ENCODE measurements at places on chromosomes 7 and 10.
A peak's percentile ranks its signal among the peaks of the same experiment; 100 is the strongest.

GRCh38 chr7:28362812-28363211 lies 49.5 kb upstream of the CREB5 start:
- no peak for DNase-seq

DNA sequence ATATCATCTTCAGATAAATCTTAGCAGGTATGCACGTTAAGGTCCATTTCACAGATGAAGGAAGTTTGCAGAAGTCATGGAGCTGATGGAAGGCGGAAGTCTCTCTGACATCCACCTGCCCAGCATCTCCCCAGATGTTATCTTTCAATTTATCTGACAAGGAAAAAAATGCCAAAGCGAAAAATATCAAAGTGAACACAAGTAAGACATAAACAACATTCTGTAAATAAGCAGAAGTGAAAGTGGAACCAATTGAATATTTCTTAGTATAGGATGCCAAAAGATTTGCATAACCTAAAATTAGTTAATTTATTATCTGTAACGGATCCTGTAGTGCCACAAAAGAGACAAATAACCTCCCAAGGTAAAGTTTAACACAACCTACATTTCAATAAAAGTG lies 73.6 kb upstream of the NEBL start:
- DNase-seq = no peak

GRCh38 chr7:124655990-124656389 lies 109.6 kb downstream of the GPR37 start:
- DNase-seq = no peak

GRCh38 chr10:72010234-72010973 lies 46.2 kb downstream of the CHST3 start:
- DNase-seq = peak; percentile 64

DNA sequence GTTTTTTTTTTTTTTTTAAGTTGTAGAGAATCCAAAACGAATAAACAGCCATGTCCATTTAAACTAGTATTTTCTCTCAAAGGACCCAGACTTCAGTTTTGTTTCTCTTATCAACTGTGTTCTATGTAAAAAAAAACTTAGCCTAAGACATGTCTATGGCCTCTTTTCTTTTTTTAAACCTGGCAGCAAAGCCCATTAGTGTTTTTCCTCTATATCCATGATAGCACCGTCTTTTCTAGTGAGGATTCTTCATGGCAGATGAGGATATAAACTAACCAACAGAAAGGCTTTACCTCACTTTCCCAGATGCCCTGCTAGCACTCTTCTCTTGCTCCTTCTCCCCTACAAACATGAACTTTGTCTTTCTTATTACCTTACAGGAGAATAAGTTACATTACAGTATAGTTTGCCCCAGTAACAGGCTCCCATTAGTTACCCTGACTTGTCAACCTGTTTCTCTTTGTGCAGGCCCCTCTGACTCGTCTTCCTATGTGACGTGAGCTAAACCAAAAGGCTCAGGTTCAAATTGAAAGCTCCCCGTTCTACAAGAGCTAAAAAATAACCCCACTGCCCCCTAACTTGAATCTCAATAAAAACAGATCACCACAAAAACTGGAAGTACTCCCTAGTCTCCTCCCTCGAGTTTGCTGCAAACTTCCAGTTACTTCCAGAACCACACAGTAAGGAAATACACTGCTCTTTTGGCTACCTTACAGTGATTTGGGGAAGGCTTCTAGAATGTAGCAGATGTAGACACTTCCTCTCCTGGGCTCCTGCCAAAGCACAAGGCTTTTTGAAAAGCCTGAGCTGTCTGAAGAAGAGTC lies 20.1 kb downstream of the P4HA1 start:
- peak; percentile 70 for DNase-seq

- DNase-seq = peak; percentile 44
These were observed 257.1 kb downstream of the GLI3 start for GRCh38 chr7:41979834-41980307.

DNA sequence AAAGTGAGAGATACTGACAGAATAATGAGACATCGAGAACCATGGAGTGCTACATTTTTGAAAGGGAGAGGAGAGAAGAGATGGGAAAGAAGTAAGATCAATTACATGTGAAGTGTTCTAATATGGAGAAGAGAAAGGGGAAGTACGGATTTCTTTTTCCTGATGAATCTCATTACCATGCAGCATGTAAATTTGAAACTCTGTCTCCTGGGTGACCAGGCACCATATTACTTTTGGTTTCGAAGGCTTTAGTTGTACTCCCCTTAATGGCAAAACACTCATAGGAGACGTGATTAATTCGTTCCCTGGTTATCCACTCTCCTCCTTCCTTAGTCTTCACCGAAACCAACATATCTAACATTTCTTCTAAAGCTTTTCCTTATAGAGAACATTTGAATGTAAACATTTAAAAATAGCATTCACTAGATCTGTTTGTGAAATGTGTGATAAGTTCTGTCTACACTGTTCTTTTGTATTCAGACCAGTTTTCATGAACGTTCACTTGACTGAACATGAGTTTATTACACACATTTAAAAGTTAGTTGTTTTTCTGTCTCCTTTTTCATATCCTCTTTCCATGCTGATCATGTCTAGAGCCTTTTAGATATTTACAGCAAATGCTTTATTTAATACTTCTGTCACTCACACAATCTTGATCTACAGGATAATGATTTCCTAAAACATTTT lies 80.2 kb upstream of the MSRB2 start:
- no peak for DNase-seq

GRCh38 chr10:121593281-121594075 lies 4.8 kb downstream of the FGFR2 start:
- DNase-seq = no peak

DNA sequence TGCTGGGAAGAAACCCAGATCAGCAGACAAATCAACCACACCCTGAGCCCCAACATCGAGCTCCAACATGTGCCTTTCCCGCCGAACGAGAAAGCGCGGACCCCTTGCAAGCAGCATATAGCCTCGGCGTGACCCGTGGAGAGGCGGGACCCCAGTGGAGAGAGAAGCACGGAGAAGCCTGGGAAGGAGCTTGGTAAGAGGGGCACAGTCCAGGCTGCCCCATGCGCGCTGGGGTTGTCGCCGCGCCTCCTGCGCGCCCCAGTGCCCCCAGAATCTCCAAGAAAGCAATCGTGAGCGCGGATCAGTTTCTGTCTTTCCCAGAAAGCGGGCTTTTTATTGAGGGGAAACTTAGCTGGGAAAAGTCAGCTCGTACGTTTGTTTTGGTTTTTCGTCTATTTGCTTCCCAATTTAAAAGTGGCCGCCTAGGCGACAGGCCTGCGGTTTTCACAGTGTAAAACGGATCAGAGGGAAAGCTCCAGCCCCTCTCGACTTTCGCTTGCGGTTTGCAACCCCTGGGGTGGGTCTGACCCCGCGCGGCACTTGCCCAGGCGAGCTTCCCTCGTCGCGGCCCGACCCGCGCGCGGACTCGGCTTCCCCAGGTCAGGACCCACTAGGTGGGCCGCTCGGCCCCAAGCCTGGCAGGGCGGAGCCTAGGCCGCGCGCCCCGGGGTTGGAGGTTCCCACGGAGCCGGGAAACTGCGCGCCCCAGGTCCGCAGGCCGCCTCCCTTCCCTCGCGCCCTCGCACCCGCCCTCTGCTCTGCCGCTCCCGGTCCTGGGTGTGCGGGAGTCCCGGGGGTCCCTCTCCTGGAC lies 31.1 kb downstream of the SKIDA1 start:
- DNase-seq = no peak

DNA sequence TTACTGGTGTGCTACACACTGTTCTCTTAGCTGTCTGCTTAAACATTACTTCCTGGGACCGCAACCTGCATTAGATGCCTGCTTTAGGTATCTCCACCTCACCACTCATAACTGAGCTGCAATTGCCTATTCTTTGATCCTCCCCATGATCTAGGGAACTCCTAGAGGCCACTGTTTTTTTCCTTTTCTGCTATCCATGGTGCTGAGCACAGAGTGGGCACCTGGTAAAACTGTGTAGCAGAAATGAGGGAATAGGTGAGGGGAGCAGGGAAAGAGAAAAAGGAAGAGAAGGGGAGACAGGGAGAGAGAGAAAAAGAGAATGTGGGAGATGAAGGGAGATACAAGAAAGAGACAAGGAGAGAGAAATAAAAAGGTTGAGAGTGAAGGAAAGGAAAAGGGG lies 434.9 kb downstream of the ADRA2A start:
- DNase-seq = no peak

- no peak for DNase-seq
These were observed 9.6 kb upstream of the AGR3 start for GRCh38 chr7:16891338-16891737.

DNA sequence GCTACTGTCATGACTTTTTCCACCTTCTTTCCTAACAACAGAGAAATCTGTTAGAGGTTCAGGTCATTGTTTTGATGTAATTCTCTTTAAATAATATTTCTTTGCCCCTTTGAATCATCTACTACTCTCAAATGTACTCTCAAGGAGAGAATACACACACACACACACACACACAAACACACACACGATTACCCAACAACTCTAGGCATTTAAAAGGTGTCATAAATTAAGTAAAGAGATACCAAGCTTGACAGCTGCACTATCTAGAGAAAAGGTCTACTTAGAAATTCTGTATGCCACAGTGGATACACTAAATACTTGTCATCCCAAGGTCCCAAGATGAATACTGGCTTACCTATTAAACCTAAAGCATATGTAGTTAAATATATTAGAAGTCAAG lies 4.8 kb downstream of the PANK1 start:
- no peak for DNase-seq

GRCh38 chr7:110105307-110105706 lies 985.6 kb upstream of the LRRN3 start:
- no peak for DNase-seq

DNA sequence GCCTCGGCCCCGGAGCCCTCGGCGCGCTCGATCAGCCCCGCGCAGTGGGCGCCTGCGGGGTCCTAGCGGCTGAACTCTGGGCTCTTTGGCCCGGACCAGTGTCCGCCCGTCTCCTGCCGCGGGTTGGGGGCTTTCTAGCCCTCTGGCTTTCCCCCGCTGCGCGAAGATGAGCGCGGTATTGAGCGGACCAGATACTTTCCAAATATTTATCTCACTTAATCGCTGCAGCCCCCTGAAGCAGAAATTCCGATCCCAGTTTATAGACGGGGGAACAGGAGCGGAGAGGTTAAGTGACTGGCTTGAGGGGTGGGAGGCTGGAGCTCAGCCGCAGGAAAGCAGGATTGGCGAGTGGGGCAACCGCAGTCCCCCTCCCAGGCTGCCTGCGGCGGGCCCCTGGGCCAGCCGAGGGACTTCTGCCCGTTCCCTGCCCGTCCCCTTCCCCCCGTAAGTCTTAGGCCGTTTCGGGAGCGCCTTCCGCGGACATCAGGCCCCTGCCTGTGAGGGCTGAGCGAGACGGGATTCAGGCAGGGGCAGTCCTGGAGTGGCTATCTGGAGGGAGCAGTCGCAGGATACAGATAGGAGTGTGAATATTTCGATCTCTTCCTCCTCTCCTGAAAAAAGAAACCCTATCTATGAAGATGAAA lies 565 bp downstream of the STRIP2 start:
- peak; percentile 16 for DNase-seq

GRCh38 chr7:117186218-117187010 lies 136.4 kb downstream of the WNT2 start:
- no peak for DNase-seq

DNA sequence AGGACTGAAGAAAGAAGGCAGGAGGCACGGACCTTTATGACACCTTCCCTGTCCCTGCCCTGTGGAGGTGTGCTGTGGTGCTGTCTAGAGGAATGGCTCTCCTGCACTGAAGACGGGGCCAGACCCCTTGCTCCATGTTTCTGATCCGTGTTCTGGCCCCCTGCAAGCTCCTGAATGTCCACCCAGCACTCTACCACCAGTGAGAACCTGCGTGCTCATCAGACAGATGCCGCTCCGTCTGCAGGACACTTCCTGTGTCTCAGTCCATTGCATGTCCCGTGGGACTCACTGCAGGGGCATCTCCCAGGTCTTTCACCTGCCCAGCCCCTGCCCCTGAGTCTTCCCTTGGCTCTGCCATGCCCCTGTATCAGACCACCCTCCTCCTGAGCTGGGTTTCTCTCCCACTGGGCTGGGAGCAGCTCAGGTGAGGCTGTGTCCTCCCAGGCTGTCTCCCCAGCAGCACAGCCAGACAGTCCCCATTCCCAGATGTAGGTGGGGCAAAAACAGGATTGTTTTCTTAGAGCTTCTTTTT lies 278.3 kb upstream of the ZNF32 start:
- DNase-seq = no peak

DNA sequence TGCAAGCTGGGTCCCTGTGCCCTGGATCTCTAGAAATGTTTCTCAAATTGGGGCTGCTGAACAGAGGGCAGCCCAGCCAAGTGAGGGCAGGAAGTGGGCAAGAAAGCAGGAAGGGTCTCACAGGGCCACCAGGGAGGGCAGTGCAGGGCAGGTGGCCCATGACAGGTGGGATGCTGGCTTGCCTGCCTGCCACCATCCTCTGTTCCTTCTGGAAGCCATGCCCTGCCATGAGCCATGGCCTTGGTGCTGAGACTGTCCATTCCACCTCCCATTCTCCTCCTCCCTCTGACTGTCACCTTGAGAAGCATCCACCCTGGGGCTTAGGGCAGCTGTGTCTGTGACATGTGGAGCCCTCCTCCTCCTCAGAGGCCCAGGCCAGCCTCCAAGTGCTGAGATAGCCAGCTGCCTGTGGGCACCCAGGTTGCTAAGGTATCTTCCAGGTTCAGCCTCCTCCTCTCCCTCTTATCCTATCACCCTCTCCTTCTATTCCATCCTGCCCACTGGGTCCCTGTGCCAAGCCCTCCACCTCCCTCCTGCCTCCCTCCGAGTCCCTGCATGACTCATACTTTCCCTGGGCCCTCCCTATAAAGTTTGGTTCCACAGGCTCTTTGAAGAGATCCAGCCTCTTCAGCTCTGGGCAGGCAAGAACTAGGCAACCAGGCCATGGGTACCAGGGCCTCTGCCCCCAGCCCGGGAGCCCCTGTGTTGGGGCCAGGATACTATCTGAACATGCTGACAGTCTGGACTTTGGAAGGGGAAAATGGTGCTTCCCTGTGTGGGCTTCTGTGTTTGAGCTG lies 1.3 kb downstream of the VSIR start:
- DNase-seq = peak; percentile 92

GRCh38 chr7:112206991-112207592 lies 597 bp downstream of the ZNF277 start:
- no peak for DNase-seq

GRCh38 chr7:116100626-116101025 lies 70.1 kb upstream of the TFEC start:
- no peak for DNase-seq

DNA sequence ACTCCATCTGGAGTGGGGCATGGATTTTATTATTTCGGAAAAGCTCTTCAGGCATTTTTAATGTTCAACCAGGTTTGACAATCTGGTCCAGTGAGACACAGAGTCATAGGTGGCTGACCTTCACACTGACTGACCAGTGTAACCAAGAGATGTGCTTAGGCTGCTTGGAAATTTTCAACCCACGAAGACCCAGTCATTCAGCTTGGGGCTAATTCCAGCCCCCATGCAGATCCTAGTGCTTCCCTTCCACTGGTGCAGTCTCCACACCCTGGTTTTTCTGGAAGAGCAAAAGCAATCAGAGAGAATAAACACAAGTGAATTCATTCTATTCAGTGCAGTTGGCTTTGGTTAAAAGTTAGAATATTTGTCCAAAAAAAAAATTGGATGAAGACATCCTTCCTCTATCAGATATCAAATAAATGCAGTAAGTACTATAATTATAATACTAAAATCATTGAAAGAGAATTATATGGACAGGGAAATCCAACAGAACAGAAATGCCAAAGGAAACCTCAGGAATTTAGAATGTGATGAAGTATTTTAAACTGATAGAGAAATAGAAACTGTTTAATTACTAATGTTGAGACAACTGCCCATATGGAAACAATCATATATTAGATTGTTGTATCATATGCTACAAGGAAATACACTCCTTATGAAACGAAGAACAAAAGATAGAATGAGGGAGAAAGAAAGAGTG lies 178.0 kb downstream of the NPSR1 start:
- no peak for DNase-seq
